Iris pigment epithelial cell (primary cell): ENCODE measurements at places on chromosomes 2 and 18.

- peak; percentile 30 for DNase-seq
Observed at GRCh38 chr18:32346671-32347070, 124.0 kb downstream of the GAREM1 start.

DNA sequence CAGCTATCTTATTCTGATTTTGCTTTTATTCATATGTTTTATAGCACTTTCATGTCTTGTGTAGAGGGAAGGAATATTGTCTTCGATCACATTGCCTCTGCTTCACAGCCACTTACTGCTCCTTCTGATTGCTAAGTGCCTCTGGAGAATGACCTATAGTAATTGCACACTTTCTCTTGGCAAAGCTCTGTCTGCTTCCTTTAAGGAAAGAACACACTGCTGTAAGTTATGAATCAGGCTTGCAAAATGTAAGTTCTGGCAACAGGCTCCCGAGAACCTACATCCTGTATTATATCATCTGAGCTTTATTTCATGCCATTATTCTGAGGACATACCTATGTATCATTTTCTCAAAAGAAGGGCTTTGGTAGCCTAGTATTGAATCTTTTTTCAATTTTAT, 170.7 kb downstream of the ZNF804A start:
- peak; percentile 92 for DNase-seq

DNA sequence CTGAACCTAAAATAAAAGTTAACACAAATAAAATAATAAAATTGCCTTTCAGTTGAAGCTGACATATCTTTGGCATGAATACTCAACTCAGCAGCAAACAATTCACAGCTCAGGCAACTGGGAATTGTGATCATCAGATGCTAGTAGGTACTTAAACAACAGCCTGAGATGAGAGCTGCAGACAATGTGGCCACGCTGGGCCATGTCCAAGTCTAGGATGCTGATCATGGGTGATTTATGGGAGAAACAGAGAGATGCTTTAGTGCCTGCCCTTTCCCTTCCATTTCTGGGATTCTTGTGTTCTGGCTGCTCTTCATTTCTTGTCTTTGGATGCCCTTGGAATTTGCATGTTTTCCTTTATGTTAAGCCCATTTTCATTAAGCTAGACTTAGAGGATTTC, 212.4 kb upstream of the CWC22 start:
- no peak for DNase-seq

DNA sequence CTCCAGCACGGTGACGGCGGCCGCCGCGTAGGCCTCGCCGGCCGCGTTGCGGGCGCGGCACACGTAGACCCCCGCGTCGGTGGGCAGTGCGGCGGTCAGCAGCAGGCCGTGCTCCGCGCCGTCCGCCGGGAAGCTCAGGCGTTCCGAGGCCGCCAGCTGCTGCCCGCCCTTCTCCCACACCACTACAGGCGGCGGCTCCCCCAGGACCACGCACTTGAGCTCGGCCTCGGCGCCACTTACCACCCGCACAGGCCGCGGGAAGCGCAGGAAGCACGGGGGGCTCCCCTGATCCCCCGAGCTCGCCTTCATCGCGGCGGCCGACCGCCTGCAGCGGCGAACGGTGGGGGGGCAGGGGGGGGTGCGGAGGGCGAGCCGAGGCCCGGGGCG, 422 bp downstream of the OBSL1 start:
- peak; percentile 46 for DNase-seq

DNA sequence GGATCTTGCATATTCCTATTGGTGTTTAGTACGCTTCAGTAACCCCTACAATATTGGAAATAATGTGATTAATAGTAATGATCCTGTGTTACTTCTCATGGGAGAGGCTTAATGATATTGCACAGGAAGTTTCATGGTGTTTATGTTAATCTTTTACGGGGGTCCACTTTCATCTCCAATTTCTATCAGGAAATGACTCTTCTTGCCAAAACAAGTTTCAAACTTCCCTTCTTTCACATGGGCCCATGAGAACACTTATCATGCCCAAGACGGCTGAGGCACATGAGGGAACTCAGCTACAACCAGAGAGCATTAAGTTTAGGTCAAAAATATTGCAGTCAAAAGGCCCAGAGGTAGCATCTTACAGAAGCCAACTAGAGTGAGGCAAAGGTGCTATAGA, 7.6 kb downstream of the ERBB4 start:
- DNase-seq = no peak

DNA sequence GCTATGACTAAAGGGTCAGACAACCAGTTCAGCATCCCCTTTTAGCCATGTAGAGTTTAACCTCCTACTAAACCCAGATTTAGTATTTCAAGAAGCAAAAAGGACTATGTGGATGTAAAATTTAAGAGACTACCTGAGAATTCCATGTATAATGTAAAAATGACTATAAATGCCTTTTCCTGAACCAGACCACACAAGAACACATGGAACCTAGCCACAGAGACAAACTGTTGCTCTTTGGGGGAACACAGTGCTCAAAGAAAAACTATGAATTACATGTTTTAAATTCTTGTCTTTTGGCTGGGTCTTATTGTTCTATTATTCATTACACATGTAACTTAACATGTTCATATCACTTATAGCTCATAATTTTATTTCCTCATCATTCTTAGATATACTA, 192.8 kb downstream of the DNER start:
- no peak for DNase-seq

- DNase-seq = no peak
Observed at GRCh38 chr2:100137318-100137717, 5.1 kb downstream of the AFF3 start.

- DNase-seq = peak; percentile 34
Observed at GRCh38 chr2:220552790-220553535, 925.5 kb downstream of the SLC4A3 start.

- DNase-seq = no peak
Observed at GRCh38 chr2:58557176-58557575, 316.1 kb upstream of the FANCL start.

- no peak for DNase-seq
Observed at GRCh38 chr2:88117973-88118372, 9.9 kb downstream of the FABP1 start.
